ENCODE measurements at places on chromosomes 4 and X. TPM values are rescaled to one million over a fixed set of nuclear protein-coding genes. Genes with fewer than 3 reads are reported as not detected.

- peaks cover 3% of the 10 kb centered on the region for H3K36me3 ChIP-seq
- H3K27me3 ChIP-seq, result peaks cover 12% of the 10 kb centered on the region
- no peak for DNase-seq
- peaks cover 25% of the 10 kb centered on the region for H3K4me1 ChIP-seq
- H3K4me3 ChIP-seq, result peak overlapping the region; percentile 97
- H3K27ac ChIP-seq, result peak overlapping the region; percentile 94
Measured at GRCh38 chrX:153970357-153971123, 1.1 kb downstream of the HCFC1 start.

The RASGEF1B gene
- 10.7 TPM for total RNA-seq

The RWDD4 gene
- 13.1 TPM for total RNA-seq

The CCSER1 gene
- total RNA-seq, result 3.0 TPM

Data from endothelial cell (in vitro differentiated cells).